ENCODE measurements at places on chromosomes 1 and 21.
A peak's percentile ranks its signal among the peaks of the same experiment; 100 is the strongest.

DNA sequence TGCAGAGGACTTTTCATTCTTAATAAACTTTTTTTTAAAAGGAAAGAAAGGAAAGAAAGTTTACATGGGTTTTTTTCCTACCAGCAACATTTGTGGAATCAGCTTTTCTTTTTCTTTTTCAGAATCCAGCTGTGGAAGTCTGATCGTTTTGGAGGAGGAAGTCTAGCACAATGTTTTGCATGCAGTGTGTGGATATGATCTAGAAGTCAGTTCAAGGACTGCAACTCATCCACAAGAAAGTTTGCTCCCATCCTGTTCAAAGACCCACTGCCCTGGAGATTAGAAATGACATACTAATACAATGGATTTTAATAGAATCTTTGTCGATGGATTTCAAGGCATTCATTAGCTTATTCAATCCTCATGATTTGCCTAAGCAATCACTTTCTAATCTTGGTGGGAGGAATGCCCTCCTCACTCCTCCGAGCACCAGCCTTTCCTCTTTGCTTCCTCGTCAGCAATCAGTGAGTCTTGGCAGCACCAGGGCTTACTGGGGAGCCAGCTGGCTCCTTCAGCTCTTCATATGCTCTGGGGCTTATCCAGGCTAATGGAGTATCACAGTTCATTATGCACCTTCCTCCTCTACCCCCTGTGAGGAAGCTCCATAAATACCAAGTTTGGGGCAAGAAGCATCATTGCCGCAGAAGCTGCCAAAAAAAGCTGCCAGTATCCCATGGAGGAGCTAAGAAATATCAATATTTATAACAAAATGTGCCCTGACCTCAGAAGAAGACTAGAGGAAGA, 392.3 kb upstream of the PKN2 start:
- no peak for DNase-seq

GRCh38 chr1:111903148-111903870, 86.2 kb downstream of the KCND3 start:
- no peak for DNase-seq

DNA sequence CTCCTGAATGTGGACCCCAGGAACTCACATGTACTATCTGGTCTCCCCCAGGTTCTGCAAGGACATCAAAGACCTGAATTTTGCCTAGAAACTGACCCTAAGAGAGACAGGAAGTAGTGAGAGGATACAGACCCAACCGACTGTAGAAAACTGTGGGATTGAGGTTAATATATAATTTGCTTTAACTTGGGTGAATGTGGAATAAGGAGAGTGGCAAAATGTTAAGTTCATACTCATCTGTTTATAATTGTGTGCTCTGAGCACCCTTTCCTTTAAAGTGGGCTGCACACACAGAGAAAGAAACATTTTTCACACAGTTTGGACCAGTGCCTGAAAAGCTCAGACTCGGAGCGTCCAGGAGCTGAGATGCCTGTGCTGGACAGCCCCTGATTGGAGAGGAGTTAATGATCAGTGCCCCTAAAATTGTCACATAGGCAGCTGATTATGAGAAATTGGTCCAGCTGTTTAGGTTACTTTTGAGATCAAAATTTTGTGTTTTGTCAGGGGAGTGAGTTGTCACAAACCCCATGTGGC, 37.2 kb downstream of the ROR1 start:
- no peak for DNase-seq

DNA sequence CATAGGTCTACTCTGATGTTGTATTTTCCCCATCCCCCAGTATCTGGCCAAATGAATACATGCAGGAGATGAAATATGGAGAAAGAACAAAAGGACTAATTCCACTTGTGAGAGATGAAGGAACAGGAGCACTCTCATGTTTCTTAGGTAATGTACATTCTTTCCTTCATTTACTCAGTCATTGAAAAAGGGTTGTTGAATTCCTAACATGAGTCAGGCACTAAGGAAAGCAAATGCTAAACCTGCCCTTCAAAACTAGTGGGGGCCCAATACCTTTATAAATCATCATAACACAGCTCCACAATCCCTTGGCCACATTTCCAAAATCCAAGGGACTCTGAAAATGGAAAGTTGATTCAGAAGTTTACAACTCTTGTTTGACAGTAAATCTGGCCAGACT, 94.3 kb downstream of the DIRAS3 start:
- no peak for DNase-seq

- no peak for DNase-seq
These were observed 2.8 kb downstream of the CFHR4 start for GRCh38 chr1:196890668-196891067.

DNA sequence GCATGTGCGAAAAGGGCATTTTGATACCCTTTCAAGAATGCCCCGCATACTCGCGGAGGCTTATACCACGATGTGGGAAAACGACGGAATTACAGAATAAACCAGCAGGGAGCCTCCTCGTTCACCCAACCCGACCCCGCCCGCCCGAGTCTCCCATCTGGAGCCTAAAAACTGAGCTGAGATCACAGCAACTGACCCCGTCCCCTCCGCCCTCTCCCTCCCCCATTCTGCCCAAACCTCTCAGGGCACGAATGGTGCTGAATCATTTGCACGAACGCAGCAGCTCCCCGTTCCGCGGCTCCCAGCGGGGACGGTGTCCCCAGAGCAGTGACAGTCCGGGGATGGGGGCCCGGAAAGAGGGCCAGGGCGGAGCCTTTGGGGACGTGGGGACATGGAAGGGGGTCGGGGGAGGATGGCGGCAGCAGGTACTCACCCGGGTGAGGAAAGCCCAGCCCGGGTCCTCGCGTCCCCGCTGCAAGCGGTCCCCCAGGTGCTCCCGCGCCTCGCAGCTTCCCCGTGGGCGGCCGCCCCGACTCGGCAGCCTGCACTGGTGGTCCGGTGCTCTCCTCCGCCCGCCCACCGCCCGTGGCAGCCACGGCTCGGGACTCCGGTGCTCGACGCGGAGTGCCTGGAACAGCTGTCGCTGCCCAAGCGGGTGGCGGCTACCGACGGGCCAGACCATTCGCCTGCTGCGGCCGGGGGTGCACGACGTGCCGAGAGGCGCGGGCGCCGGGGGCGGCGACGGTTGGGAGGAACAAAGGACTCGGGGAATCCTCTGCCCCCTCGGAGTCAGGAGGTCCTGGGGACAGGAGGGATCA, at the start of gene TTLL7:
TTLL7 (minus strand) TSS at position 635 of the 818 bp plus-strand sequence. CDS start 46,921 bp downstream, outside the sequence.
- DNase-seq = peak; percentile 59

DNA sequence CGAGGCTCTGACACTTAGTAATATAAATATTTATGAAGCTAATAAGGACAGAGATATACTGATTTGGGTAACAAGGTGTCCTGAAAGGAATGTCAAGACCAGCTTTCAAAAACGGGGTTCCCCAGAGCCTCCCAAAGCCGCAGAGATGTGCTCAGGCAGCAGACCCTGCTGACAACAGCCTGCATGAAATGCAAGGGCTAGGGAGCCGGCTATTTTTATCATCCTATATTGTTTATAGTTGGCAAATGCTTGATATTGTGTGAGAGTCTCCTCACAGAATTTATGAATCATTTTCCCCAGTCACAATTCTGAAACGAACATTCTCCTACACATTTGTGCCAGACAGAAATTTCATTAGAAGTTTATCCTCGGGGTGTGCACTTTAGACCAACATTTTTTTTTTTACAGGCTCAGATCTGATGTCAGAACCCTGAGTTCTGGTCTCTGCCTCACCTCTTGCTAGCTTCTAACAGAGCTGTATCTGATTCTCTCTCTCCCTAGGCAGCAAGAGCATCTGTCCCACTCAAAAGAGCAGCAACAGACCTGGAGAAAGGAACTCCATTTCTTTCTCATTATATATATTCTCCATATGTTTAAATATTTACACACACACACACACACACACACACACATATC, 302.3 kb upstream of the PLD5 start:
- no peak for DNase-seq

GRCh38 chr1:9700340-9700739, 48.8 kb downstream of the PIK3CD start:
- no peak for DNase-seq

GRCh38 chr1:207873055-207873890, 37.7 kb downstream of the CD34 start:
- no peak for DNase-seq

GRCh38 chr1:245690946-245691541, 536.3 kb downstream of the KIF26B start:
- no peak for DNase-seq

- DNase-seq = no peak
These were observed 7.5 kb downstream of the PRPF38B start for GRCh38 chr1:108699375-108700332.

GRCh38 chr1:72037745-72038343, 244.5 kb downstream of the NEGR1 start:
- no peak for DNase-seq
